ENCODE measurements at places on chromosomes 12 and 14.

GRCh38 chr14:103910262-103910935 lies 17.9 kb upstream of the TDRD9 start:
- DNase-seq = peak; percentile 58

DNA sequence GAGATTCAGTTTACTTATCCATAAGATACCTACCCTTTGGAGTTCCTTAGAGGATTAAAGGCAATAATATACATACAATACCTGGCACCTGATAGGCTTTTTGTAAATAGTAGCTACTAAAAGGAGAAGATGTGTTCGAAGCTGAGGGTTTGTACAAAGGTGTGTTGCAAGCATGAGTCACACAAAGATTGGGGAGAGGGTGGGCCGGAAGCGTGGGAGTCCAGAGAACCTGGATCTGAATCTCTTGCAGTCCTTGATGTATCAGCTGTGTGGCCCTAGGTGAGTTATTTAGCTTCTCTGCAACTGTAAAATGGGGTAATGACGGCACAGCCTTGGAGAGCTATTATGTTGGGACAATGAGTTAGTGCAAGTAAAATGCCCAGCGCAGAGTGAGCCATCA lies 61.6 kb upstream of the PSMC1 start:
- DNase-seq = no peak

DNA sequence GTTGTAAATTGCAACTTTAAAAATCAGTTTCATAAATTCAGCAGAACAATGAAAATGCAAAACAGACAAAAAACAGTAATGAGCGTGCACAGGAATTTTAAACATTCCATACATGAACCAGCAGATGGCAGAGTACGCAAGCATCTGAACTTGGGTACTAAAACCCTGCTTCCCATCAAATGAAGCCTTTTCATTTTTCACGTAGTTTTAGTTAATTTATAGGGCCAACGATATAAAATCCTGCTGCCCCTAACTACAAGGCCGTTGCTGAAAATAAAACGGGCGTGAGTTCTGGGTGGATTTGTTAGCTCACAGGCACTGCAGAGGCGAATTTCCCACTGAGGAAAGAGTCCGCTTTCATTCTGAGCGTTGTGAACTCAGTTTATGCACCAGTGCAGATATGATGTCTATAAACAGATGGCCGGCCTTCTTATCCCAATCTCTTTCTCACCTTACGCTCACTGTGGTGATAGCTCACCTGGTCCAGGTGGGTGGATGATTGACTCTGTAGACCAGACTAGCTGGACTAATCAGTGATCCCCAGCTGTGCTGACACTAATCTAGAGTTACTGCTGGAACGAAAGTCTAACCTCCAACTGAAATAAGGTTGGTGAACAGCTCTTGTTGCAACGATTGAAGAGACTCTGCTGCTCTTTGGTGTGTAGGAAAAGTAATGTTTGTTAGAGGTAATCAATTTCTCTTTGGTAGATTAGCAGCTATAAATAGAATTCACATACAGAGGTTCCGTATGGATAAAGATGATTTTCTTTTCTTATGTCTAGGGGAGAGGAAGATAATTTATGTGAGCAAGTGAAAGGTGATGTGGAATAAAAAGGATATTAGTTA lies 89.2 kb downstream of the PDZRN4 start:
- DNase-seq = peak; percentile 28

GRCh38 chr14:93027810-93028723 lies 87.7 kb downstream of the ITPK1 start:
- no peak for DNase-seq

Data from fibroblast of skin of back (primary cell).